ENCODE measurements at places on chromosomes 4 and X.

- no peak for DNase-seq
Observed at GRCh38 chr4:134702374-134702773, 500.8 kb upstream of the PABPC4L start.

DNA sequence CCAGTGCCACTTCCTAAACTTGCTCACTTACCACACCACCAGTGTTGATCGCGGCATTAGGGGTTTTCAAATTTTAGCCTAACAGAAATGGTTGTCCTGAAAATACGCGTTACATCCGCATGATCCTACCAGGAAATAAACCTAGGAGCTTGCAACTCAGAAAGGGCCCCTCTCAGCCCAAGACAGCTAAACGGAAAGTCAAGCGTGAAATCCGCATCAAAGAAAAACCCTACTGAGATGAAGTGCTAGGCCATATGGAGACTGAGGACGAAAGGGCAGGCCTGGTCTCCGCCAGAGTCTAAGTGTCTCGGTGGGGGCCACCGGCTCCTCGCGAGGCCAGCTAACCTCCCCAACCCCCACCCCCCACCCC, 626 bp downstream of the YTHDC1 start:
- no peak for DNase-seq

DNA sequence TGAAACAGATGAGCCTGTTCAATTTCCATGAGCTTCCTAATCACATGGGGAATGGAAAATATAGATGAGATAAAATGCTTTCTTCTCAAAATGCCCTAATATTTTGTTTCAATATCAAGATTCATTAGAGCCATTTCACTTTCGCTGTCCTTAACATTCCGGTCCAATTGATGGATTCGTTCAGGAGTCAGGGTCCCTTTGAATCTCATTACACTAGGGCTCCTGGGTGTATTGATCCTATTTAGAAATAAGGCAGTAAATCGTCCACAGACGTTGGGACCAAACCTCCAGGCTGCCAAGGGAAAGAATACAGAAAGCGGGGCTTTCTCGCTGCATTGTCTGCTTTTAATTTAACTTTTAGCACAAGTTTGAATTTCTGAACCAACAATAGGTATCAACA, 20.6 kb upstream of the CRMP1 start:
- no peak for DNase-seq

DNA sequence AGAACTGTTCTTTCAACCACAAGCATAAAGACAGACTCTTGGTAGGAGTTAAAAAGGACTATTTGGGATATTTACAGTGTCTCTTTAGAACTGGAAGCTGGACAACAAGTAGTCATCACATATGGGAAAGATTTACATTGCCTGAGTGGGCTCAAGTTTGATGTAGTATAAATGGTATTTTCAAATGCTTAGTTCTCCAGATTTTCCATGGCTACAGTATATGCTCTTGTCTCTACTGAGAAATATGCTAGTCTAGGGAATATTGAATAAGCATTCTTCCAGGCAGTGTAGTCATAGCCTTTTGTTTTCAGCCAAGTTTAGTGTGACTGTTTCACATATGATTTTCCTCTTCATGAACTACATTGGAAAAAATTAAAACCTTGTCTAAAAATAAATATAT, 315.6 kb downstream of the ARHGAP24 start:
- DNase-seq, result no peak

GRCh38 chrX:11499076-11500044, 166.4 kb downstream of the ARHGAP6 start:
- DNase-seq, result no peak

DNA sequence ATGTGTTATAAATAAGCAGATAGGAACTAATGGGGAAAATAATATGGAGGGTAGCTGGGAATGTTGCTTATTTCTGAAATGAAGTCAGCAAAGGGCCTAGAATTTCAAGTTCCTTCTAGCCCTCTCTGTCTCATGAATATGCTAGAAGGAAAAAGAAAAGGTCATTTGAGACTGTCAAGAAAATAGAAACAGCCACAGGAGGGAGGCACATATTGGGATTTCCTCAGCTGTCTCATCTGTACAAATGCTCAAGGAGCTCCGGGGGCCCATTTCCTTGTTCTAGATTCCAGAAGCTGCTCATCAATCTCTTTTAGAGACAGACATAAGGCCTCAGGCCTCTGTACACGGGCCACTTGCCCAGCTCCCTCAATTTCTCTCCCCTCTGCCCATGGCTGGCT, 127.6 kb upstream of the ETNPPL start:
- no peak for DNase-seq

DNA sequence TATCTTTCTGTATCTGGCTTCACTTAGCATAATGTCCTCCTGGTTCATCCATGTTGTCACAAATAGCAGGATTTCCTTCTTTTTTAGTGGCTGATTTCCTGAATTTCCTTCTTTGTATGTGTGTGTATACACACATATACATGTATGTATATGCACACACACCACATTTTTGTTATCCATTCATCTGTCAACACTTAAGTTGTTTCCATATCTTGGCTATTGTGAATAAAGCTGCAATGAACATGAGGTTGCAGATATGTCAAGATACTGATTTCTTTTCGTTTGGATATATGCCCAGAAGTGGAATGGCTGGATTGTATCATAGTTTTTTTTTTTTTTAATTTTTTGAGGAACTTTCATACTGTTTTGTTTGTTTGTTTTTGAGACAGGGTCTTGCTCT, 76.2 kb downstream of the WNK3 start:
- DNase-seq, result no peak

- DNase-seq, result no peak
Observed at GRCh38 chrX:120262859-120263708, 12.5 kb downstream of the ZBTB33 start.

GRCh38 chr4:94221916-94222315, 14.3 kb downstream of the SMARCAD1 start:
- DNase-seq, result no peak

DNA sequence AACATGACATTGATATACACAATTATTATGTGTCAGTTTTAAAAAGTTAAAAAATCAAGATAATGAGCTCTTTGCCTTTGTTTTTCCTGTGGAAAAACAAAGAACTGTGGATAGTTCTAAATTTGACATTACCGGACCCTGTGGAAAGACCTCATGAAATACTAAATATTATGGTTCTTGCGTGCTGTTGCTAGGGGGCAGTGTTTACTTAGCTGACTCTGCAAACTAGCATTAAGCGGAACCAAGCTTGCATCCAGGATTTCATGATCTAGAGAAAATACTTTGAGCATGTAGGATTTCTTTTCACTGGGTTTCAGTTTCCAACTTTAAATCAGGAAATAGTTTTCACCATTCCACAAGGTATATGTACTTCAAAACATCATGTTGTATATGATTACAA, 33.6 kb downstream of the CLCN4 start:
- no peak for DNase-seq

DNA sequence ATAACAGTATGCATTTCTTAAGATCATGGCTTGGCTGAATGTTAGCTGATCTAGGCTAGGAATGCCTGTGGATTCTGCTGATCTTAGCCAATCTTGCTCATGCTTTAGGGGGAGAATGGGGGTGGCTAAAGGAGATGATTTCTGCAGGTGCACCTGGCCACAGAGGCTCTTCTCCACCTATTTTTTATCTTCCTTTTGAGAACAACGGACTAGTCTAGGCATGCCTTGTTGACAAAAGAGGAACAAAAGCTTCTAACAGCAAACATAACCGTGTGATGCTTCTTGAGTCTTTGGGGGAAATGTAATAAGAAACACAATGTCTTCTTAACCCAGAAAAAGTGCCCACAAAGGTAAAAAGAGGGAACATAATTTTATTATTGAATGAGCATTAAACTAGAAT, 743.5 kb downstream of the ARAP2 start:
- DNase-seq, result no peak

GRCh38 chr4:152594978-152595925, 59.4 kb upstream of the FBXW7 start:
- no peak for DNase-seq

GRCh38 chr4:31613946-31614623, 893.9 kb downstream of the PCDH7 start:
- no peak for DNase-seq

DNA sequence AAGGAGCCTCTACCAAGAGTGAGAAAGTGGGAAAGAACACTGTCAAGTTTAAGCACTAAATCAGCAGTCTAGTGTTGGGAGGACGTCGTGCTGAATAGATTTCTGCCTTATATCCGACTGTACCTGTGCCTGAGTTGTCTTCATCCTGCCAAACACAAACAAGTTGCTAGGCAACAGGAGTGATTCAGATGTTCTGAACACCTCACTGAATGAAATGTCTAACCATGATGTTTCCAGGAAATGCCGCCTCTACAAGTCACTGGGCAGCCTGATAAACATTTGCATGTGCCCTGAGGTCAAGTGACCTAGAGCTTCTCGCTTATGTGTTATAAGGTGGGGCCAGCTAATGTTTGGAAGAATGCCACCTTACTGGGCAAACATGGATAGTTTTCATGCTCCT, 37.9 kb downstream of the SGMS2 start:
- no peak for DNase-seq

- no peak for DNase-seq
Observed at GRCh38 chrX:132818638-132819037, 139.8 kb downstream of the HS6ST2 start.

DNA sequence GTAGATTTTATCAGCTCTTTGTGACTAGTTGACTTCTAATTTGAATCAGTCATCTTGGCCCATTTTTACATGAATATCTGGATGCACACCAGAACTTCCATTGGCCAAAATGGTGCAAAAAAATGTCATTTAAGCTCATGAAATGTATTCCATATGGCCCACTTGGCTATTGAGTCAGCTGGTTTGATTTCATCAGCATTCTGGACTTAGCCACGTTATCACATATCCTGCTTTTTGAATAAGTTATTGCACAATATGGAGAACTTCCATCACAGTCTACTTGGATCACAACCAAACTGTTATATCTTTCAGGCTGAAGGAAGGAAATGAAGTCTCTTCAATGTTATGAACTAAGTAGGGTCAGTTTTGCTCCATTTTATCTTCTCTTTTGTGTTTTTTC, 640.6 kb downstream of the PCDH7 start:
- DNase-seq, result no peak

DNA sequence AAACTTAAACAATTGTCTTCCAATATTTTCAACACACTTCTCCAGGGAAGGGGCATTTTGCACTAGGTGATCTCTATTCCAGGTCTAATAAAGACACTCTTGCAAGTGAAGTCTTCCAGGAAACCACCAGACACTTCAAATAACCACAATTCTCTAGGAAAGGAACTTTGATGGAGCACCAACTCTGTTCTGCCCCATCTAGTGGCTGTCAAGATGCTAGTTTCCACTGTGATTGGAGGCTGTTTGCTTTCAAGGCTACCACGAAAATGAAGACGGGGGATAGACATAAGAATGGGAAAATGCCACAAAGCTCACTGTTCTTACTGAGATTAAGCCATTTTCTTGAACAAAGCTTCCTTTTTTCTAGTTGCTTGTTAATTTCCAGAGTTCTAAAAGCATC, 100.6 kb upstream of the F9 start:
- DNase-seq, result no peak

DNA sequence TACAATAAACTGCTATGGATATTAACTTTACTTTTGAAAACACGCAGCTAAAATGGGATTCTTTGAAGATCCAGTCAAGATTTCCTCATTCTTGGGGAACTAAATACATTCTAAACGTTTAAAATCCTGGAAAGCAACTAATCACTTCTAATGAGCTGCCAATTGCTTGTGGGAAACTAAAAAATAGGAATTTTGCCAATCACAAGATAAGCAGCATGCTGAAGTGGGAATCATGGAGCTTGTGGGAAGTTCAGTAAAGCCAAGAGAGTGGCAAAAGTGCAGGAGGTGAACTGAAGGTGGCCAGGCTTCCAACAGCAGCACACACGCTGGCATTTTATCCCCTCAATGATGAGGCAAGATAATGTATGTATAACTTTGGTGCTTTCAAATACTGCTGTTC, 133.0 kb downstream of the GPC3 start:
- no peak for DNase-seq

GRCh38 chrX:23202326-23202725, 132.3 kb upstream of the PTCHD1 start:
- no peak for DNase-seq

GRCh38 chr4:54659313-54659712, 1.6 kb downstream of the KIT start:
- peak; percentile 15 for DNase-seq

GRCh38 chr4:25343671-25344070, 31.1 kb downstream of the ZCCHC4 start:
- DNase-seq, result no peak

GRCh38 chrX:114611018-114611619, 27.2 kb downstream of the HTR2C start:
- peak; percentile 41 for DNase-seq

GRCh38 chr4:147617841-147618691, 869 bp downstream of the TMEM184C start:
- DNase-seq, result peak; percentile 20

GRCh38 chr4:89000844-89001360, 56.1 kb downstream of the FAM13A start:
- no peak for DNase-seq

GRCh38 chrX:87064502-87064901, 453.1 kb upstream of the KLHL4 start:
- DNase-seq, result no peak

GRCh38 chr4:37434469-37434868, 189.9 kb downstream of the NWD2 start:
- no peak for DNase-seq

DNA sequence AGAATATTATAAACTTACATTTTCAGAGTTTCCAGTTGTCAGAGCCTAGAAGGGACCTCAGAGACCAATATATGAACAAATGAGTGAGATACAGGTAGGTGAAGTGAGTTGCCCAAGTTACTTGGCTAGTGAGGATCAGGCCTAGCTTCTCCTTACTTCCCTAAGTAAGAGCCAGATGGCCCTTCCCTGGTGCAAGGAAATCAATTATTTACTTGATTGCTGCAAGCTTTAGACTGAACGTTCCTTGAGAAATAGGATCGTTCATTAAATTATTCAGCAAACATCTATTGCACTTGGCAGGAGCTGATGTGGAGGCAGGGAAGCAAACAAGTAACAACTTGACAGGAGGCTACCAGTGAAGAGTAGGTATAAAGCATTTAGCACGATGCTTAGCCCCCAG, 117.8 kb downstream of the EFHC2 start:
- no peak for DNase-seq

DNA sequence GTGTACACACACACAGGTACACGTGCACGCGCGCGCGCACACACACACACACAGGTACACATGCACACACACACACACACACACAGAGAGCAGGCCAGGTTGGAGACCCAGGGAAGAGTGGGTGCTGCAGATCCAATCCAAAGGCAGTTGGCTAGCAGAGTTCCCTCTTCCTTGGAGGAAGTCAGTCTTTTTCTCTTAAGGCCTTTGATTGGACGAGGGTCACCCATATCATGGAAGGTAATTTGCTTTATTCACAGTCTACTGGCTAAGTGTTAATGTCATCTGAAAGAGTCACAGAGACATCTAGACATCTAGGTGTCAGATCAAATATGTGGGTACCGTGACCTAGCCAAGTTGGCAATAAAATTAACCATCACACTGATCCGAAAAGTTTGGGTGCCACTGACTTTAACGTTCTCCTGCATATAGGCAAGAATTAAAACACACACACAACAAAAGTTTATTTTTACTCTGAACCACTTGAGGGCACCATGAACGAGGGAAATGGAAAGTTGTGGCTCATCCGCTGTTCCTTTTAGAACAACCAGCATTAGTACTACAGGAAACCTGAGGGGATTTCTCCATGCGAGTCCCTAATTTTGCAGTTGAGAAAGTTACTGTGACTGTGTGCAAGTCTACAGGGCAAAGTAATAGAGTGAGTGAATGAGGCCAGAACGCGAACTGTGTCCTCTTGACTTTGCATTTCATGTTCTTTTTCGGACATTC, 66.0 kb upstream of the STOX2 start:
- no peak for DNase-seq

- DNase-seq, result no peak
Observed at GRCh38 chrX:154775419-154776349, 13.0 kb downstream of the DKC1 start.
